HT1080 (cell line): ENCODE measurements at places on chromosomes 6 and 20. TPM values are rescaled to one million over a fixed set of nuclear protein-coding genes. Genes with fewer than 3 reads are reported as not detected.

DNA sequence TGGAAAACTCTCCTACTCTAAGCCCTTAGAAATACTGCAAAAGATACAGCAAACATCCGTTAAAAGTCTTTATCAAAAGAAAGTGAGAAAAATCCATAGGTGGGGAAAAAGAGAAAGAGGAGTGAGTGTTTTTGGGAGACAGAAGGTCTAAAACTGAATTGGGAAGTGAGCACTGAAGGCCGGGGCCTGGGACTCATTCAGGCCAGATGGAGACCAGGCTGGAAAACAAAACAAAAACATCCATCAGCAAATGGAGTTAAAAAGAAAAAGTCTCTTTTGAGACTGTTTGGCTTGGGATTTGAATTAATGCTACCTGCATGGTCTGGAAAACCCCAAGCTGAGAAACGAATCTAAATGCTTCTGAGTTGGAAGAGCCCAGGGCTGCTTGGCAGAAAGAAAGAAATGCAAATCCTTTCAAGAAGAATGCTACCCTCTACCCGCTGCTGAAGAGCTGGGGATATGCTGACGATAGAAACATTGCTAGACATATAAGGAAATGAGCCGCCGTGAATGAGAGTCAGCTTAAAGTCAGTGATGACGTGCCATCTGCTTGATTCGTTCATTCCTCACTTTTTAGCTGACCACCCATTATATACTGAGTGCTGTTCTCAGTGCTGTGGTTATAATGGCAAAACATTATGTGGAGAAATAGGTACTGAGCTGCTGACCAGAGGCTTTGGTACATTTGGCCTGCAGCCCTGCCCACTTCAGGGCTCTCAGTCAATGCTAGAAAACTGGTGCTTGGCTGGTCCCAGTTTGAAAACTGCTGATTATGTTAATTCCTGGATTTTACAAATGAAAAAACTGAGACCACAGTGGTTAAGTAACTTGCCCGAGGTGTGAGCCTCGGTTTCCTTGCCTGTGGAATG lies 28.0 kb upstream of the TULP4 start:
- DNase-seq, result no peak

DNA sequence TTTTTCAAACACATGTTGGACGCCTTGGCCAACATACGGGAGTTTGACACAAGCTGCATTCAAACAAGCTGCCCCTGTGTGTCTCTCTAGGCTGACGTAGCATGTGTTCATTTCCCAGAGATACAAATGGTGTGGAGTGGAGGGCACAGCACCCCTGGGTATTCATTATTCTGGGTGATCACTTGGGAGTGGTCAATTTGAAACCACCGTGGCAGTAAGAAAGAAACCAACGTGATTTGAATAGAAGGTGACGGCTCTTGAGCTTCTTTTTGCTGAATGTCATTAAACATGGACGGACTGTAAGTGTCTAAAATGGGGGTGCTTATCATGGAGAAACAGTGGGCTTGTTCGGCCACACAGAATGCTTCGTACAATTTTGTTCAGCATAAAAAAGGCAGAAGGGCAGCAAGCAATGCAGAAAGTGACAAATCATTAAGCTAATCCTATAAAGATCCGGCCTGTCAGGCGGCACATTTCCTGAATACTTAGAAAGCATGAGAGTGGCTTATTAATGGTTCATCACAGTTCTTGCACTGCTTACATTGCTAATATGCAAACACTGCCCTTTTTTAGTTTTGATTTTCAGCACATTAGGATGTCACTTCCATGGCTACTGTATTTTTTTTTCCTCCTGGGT lies 1261.9 kb upstream of the CITED2 start:
- no peak for DNase-seq

The ANKEF1 gene
- total RNA-seq, result 4.3 and 7.4 TPM in 2 replicates

DNA sequence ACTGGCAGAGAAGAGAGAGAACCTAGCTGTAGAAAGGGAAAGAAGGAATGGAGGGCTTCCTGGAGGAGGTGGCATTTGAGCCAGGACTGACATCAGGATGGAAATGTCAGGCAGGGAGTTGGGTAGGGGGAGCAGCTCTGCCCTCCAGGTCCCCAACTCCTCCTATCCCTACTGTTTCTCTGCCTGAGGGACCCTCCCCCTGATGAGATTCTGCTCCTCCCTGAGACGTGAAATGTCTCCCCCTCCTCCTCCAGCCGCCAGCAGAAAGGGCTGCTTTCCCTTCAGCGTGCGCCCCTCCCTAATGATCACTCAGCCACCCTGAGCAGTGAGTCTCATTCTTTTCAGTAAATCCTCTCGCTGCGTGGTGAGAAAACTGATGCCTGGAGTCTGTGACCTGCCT lies 40.6 kb downstream of the HLA-DPB1 start:
- no peak for DNase-seq

GRCh38 chr20:47792021-47792618 lies 6.8 kb upstream of the SULF2 start:
- DNase-seq, result peak; percentile 79

DNA sequence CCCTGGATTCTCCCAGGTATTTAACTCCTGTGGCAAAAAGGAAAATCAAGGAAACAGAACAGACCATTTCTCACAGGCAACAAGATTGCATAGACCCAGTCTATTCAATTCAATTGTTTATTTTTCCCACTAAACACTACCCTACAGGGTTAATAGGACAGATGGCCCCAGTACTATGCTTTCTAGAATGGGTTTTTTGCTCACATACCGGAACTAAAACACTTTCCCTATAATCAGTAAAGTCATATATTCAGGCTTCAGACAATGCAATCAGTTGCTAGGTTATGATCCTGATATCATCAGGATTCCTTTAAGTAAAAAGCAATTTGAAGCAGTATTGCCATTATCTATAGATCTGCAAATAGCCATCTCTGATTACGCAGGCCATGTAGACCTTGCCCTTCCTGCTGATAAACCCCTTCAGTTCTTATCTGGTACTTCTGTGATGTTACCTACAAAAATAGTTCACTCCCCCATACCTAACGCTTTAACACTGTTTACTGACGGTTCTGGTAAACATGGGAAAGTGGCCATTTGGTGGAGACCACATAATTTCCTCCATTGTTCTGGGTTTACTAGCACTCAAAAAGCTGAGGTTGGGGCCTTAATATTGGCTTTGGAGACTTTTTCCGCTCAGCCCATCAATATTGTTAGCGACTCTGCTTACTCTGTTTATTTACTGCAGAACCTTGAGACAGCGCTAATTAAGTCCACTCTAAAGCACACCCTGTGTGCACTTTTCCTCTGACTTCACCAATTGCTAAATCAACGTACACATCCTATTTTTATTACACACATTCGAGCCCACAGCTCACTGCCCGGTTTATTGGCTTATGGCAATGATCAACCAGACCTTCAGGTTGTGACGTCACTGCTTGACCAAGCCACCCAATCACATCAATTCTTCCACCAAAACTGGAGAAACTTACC lies 666.0 kb downstream of the PHF3 start:
- no peak for DNase-seq

- no peak for DNase-seq
Measured at GRCh38 chr6:25417046-25417605, 138.0 kb downstream of the CARMIL1 start.

- DNase-seq, result no peak
Measured at GRCh38 chr6:158498362-158498761, 61.5 kb upstream of the TMEM181 start.

DNA sequence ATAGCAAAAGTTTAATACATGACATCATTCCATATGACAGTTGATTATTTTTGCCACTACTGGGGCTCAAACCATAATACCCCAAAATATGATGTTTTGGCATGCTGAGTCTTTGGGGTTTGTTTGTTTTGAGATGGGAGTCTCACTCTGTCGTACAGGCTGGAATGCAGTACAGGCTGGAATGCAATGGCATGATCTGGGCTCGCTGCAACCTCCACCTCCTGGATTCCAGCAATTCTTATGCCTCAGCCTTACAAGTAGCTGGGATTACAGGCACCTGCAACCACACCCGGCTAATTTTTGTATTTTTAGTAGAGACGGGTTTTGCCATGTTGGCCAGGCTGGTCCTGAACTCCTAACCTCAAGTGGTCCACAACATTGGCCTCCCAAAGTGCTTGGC lies 1.3 kb upstream of the MRS2 start:
- DNase-seq, result no peak

- peak; percentile 58 for DNase-seq
Measured at GRCh38 chr6:112237595-112237994, 16.8 kb downstream of the LAMA4 start.

The ARHGAP18 gene
- total RNA-seq, result 30.4 and 32.1 TPM in 2 replicates

The PGK2 gene
- total RNA-seq, result not detected in 2 replicates

DNA sequence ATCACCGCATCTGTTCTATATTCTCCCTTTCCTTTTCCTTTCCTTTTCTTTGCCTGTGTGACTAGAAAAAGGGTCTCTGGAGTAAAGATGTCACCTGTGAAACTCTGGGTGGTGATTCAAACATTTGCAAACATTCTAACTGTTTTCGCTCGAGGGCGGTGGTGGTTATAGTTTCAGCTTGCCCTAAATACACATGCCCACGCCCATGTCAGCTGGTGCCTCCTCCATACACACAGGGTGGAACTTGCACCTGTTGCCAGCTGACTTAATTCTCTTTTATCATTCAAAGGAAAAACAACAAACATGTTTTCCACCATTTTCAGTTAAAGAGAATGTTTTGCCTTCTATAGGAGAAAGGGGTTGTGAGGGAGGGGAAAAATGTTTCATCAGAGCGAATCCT lies 381.9 kb upstream of the ARID1B start:
- DNase-seq, result no peak

DNA sequence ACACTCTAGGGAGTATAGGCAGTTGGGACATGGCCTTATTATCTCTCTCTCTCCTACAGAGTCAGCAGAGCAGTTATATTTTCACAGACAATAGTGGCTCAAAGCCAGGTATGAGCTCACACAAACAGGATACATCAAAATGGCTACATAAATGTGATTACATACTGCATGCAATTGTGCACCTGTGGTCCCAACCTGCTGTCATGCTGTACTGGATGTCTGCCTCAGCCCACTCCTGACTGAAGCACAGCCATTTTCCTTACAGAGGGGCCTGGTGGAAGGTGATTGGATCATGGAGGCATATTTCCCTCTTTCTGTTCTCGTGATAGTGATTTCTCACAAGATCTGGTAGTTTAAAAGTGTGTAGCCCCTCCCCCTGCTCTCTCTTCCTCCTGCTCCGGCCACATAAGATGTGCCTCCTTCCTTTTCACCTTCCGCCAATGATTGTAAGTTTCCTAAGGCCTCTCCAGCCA lies 37.0 kb upstream of the SAMHD1 start:
- DNase-seq, result peak; percentile 58

The KIAA1755 gene
- total RNA-seq, result 0.14 TPM in 1 of 2 replicates, not detected in the other

DNA sequence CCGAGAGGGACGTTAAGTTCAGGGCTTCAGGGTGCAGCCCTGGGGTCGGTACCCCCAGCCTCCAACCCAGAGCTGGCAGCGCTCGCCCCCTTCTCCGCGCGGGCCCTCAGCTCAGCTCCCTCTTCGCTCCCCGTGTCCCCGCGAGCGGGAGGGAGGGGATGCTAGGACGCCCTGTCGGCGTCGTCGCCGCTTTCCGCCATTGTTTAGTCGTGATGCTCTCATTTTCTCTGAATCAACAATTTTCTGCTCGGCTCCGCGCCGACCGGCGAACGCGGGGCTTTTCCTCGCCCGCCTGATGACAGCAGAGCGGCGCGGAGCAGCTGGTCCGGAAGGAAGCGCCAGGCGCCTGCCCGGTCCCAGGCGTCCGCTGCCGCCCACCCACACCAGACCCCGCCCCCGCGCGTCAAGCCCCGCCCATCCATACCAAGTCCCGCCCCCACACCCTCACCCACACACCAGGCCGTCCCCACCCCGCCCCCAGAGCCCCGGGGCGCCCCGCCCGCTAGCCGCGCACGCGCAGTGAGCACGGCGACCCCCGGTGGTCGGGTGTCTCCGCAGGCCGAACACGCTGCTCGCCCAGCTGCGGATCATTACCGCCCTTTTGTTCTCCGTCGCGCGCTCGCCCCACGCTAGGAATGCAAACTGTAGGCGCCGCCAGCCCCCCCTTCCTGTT lies 50.1 kb upstream of the SLC32A1 start:
- peak; percentile 4 for DNase-seq

The MED20 gene
- total RNA-seq, result 23.7 and 24.2 TPM in 2 replicates

DNA sequence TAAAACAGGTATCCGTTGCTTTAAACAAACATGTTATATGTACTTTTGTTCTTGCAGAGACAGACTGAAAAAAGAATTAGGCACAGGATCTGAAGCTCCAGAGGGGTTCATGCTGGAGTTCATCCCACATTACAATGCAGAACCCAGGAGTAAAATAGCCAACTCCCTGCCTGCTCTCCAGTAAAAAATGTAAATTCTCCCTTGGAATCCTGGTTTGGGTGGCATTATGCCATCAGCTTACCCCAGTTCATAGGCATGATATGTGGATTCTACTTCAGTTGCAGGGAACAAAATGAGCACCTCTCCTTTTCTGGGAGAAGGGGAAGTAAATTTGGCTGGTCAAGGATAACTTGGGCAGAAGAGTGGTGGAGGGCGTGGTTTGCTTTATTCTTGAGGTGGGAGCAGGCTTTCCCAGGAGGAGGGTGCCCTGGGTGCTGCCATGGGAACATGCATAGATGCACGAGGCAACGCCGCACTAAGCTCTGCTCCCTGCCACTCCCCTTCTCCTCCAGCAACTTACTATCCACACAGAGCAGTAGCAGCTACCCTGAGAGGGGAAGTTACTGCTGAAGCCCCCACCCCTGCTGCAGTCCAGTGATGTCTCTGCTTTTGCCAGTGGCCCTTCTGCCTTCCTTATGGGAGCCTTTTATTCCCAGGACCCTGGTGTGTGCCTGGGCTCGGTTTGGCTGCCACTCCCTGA lies 71.6 kb upstream of the GLP1R start:
- DNase-seq, result no peak

DNA sequence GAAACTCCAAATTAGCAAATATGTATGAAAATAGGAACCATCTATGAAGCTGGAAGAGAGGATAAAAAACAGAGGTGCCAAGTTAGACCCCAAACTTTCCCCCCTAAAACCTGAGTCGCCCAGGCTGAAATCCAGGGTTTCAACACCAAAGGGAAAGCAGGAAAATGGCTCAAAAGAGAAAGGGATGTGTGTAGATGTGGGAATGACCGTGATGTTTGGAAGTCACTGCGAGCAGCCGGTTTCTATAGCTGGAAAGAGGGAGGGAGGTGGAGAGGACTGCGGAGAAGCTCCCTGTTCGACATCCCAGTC lies 4.5 kb downstream of the RING1 start:
- no peak for DNase-seq
